ENCODE measurements at places on chromosomes 6 and 20. TPM values are rescaled to one million over a fixed set of nuclear protein-coding genes. Genes with fewer than 3 reads are reported as not detected.

TSHZ2 gene
- 11.9 TPM for total RNA-seq

TMEM151B gene
- total RNA-seq = 0.09 TPM

SLC17A2 gene
- not detected for total RNA-seq

PLCB1 gene
- total RNA-seq = 10.4 TPM

ZBP1 gene
- 0.13 TPM for total RNA-seq

CTCFL gene
- total RNA-seq = 0.04 TPM

DACT2 gene
- 2.0 TPM for total RNA-seq

DNA sequence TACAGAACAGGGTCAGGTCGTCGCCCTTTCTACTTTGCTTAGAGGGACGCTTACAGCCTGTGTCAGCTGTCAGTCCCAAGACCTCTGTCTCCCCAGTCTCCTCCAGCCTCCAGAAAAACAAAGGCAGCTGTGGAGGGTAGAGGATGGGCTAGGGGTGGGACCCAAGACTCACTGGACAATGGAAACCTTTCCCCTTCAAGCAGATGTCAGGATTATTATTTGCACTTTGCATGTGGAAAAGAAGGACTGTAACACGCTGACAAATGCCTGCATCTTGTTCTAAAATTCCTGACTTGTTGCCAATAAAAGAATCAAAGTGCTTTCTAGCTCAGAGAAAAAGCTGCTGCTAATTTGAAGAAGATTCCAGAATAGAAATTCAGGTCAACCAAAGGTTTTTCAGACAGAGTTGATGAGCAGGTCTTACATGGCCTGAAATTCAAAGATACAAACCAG is 58.7 kb downstream of the SNX5 start:
- peak overlapping the region; percentile 82 for H3K27ac ChIP-seq
- no peak overlapping the region for H3K4me3 ChIP-seq
- no peaks in the 10 kb centered on the region for H3K36me3 ChIP-seq
- peaks cover 18% of the 10 kb centered on the region for H3K4me1 ChIP-seq

DNA sequence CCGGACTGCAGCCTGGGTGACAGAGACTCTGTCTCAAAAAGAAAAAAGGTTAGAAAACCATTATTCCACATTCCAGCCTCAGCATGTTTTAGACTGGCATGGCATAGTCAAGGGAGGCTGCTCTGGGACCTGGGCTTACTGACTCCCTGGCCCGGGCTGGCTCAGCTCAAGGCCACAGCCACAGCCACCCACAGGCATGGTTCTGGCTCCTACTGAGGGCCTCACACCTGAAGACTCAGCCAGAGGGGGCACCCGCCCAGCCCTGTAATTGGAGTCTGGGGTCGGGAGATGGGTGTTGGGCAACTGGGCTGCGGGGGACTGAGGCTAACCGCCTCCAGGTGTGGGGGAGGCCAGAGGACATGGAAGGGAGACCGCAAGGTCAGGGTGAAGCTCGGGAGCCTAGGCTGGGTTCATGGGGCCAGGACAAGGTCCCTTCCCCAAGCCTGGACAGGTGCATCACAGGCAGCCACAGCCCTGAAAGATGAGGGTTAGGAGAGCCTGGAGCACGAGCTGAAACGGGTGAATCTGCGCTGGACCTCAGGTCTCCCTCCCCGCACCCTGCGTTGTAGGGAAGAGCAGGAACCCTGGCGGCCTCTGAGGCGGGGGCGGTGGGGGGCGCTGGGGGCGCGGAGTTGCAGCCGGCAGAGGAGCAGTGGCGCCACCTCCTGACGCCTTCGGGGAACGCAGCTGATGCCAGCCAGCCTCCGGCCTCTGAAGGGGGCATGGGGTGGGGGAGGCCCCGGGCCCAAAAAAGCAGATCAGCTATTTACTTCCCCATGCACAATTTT is 67.7 kb upstream of the SRSF6 start:
- H3K36me3 ChIP-seq = no peaks in the 10 kb centered on the region
- H3K27ac ChIP-seq = no peak overlapping the region
- no peak for DNase-seq
- no peak overlapping the region for H3K4me3 ChIP-seq
- no peaks in the 10 kb centered on the region for H3K27me3 ChIP-seq

GRCh38 chr6:114210467-114210866 is 132.4 kb downstream of the HS3ST5 start:
- no peaks in the 10 kb centered on the region for H3K36me3 ChIP-seq
- H3K27me3 ChIP-seq = no peaks in the 10 kb centered on the region
- no peak for DNase-seq
- no peak overlapping the region for H3K4me3 ChIP-seq
- H3K4me1 ChIP-seq = no peaks in the 10 kb centered on the region
- no peak overlapping the region for H3K27ac ChIP-seq

- H3K4me3 ChIP-seq = no peak overlapping the region
- H3K4me1 ChIP-seq = no peaks in the 10 kb centered on the region
- no peaks in the 10 kb centered on the region for H3K27me3 ChIP-seq
Measured at GRCh38 chr6:87444362-87444761, 28.4 kb upstream of the SLC35A1 start.

DNA sequence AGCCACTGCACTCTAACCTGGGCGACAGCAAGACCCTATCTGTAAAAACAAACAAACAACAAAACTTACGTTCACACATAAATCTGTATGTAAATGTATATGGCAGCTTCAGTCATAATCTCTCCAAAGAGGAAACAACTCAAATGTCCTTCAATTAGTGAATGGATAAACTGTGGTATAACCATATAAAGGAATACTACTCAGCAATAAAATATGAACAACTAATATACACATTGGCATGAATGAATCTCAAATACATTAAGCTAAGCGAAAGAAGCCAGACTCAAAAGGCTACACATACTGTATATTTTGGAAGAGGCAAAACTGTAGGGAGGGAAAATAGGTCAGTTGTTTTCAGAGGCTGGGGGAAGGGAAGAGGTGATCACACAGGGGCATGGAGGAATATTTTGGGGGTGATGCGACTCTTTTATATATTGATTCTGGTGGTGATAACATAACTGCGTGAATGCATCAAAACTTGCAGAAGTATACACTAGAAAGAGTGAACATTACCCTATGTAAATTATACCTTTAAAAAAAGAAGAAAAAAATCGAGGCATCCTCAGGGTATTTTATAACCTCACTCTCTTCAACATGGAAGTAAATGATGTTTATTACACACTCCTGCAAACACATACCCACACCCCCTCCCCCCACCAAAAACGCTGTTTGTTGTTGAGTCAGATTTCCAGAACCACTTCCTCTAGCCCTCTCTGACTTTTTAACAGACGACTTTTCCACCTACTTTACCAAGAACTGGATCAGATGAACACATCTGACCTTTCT is 115.2 kb upstream of the RNF24 start:
- no peak overlapping the region for H3K4me3 ChIP-seq
- no peak overlapping the region for H3K27ac ChIP-seq
- peaks cover 8% of the 10 kb centered on the region for H3K27me3 ChIP-seq
- H3K4me1 ChIP-seq = no peaks in the 10 kb centered on the region

GRCh38 chr6:52389264-52389625 is 27.3 kb downstream of the PAQR8 start:
- no peaks in the 10 kb centered on the region for H3K36me3 ChIP-seq
- no peak overlapping the region for H3K27ac ChIP-seq
- H3K4me1 ChIP-seq = no peaks in the 10 kb centered on the region
- no peak for DNase-seq
- H3K4me3 ChIP-seq = no peak overlapping the region

GRCh38 chr20:47379433-47380150 is 23.1 kb upstream of the ZMYND8 start:
- no peak for DNase-seq
- no peaks in the 10 kb centered on the region for H3K27me3 ChIP-seq
- no peaks in the 10 kb centered on the region for H3K36me3 ChIP-seq
- no peak overlapping the region for H3K4me3 ChIP-seq
- no peak overlapping the region for H3K27ac ChIP-seq

- no peaks in the 10 kb centered on the region for H3K27me3 ChIP-seq
- H3K4me1 ChIP-seq = no peaks in the 10 kb centered on the region
- no peak for DNase-seq
- no peak overlapping the region for H3K4me3 ChIP-seq
- no peaks in the 10 kb centered on the region for H3K36me3 ChIP-seq
- no peak overlapping the region for H3K27ac ChIP-seq
Measured at GRCh38 chr20:43781215-43781614, 54.4 kb upstream of the GTSF1L start.

DNA sequence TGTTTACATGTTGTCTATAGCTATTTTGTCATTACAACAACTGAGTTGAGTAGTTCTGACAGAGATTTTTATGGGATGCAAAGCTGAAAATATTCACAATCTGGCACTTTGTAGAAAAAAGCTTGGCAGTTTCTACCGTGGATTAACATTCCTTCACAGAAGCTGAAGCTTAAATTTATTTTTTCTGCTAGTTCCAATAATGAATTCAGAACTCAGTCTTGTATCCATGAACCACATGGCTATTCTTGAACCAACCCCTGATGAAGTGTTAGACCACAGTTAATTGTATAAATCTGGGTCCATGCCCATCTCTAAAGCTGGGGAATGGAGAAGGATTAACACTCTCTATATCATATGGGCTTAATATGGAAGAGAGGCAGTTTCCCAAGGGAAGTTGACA is 743.8 kb upstream of the FLRT3 start:
- H3K4me1 ChIP-seq = no peaks in the 10 kb centered on the region
- peaks cover 3% of the 10 kb centered on the region for H3K27me3 ChIP-seq
- peak; percentile 85 for DNase-seq
- H3K27ac ChIP-seq = no peak overlapping the region
- no peaks in the 10 kb centered on the region for H3K36me3 ChIP-seq
- H3K4me3 ChIP-seq = no peak overlapping the region

DNA sequence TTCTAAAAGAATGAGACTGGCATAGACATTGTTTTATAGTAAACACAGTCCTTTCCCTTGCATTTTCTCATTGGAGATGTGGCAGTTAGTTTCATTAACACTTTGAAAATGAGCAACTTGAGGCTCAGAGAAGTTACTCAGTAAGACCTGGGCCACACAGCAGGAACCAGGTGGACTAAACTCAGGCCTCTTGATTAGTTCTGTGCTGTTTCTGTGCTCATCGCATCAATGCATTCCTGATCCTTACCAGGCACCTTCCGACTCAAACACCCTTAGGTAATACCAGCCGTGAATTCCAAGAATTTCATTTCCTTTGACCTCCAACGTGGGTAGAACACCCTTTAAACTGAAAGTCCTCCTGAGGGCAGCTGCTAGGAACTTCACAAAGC is 362.8 kb downstream of the ESR1 start:
- no peaks in the 10 kb centered on the region for H3K27me3 ChIP-seq
- H3K27ac ChIP-seq = no peak overlapping the region
- H3K4me1 ChIP-seq = no peaks in the 10 kb centered on the region
- H3K4me3 ChIP-seq = no peak overlapping the region

DNA sequence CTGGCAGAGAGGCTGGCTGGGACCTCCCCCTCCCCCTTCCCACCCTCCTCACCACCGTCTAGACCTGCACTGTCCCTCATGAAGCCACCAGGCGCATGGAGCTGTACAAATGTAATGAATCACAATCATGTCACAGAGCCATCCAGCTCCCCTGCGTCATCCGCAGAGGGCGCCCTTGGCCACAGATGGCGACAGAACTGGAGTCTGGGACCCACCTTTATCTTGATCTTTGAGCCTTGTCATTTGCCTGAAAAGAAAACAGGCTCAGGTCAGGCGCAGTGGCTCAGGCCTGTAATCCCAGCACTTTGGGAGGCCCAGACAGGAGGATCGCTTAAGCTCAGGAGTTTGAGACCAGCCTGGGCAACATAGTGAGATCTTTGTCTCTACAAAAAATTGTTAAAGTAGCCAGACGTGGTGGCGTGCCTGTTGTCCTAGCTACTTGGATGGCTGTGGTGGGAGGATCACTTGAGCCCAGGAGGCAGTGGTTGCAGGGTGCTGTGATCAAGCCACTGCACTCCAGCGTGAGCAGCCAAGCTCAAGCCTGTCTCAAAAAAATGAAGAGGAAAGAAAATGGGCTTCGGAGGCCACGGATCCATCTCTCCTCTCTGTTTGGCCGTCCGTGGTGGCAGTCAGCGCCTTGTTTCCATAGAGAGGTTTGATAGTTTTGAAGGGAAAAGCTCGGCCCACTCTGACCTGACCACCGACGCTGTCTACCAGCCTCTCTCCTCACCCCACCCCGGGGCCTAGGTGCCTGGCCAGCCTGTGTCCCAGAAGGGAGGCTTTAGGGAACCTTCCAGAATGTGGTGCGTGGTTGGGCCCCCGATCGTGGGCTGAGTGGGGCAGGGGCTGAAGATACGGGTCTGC is 6.2 kb downstream of the COL9A3 start:
- no peaks in the 10 kb centered on the region for H3K36me3 ChIP-seq
- H3K27me3 ChIP-seq = peaks cover 13% of the 10 kb centered on the region
- H3K27ac ChIP-seq = no peak overlapping the region
- no peak overlapping the region for H3K4me3 ChIP-seq
- DNase-seq = no peak

All from muscle of leg (tissue), 16 donors.